Right forelimb (tissue), 1 donor: ENCODE measurements at places on chromosomes 7 and 10.

DNA sequence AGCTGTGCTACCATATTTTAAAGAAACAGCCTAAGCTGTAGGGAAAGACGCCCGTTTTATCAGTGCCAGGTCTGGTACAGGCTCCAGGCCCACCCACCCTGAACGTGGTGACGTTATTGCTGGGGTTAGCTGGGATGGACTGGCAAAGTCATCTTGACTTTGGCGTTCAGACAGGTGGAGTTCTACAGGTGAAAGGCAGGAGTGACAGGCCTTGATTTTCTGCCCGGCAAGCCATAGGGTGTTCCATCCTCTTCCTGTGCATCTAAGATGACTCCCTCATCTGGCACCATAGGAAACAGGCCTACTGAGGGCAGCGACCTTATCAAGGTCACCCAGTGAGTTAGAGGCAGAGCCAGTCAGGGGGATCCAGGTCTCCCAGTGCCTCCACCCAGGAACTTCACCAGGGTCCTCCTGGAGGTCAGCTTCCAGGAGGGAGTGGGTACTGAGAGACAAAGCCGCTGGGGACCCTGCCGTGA, 41.6 kb downstream of the HK1 start:
- no peak for DNase-seq

GRCh38 chr10:28285816-28286215, 17.0 kb downstream of the MPP7 start:
- DNase-seq: no peak

GRCh38 chr7:491292-491957, 28.2 kb downstream of the PDGFA start:
- DNase-seq: no peak

- DNase-seq: no peak
These were observed 680.5 kb downstream of the PARD3 start for GRCh38 chr10:34134602-34135001.

DNA sequence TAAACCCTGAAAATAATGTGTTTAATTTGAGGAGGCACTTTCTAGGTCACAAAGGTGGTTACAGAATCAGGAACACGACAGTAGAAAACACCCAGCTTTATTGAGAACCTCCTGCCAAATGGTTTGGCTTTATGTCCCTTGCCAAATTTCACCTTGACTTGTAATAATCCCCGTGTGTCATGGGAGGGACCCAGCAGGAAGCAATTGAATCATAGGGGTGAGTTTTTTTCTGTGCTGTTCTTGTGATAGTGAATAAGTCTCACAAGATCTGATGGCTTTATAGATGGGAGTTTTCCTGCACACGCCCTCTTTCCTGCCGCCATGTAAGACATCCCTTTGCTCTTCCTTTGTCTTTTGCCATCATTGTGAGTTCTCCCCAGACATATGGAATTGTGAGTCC, 193.8 kb upstream of the KLF6 start:
- no peak for DNase-seq

GRCh38 chr7:98753989-98754479, 115.8 kb downstream of the TMEM130 start:
- no peak for DNase-seq

- peak; percentile 53 for DNase-seq
These were observed 178.7 kb downstream of the TNS3 start for GRCh38 chr7:47402941-47403866.

- no peak for DNase-seq
These were observed 149.9 kb downstream of the CRPPA start for GRCh38 chr7:16271355-16271915.

- no peak for DNase-seq
These were observed 18.4 kb downstream of the IFT22 start for GRCh38 chr7:101303102-101303701.

GRCh38 chr10:31929261-31930022, 811 bp upstream of the ARHGAP12 start:
- DNase-seq: peak; percentile 81

DNA sequence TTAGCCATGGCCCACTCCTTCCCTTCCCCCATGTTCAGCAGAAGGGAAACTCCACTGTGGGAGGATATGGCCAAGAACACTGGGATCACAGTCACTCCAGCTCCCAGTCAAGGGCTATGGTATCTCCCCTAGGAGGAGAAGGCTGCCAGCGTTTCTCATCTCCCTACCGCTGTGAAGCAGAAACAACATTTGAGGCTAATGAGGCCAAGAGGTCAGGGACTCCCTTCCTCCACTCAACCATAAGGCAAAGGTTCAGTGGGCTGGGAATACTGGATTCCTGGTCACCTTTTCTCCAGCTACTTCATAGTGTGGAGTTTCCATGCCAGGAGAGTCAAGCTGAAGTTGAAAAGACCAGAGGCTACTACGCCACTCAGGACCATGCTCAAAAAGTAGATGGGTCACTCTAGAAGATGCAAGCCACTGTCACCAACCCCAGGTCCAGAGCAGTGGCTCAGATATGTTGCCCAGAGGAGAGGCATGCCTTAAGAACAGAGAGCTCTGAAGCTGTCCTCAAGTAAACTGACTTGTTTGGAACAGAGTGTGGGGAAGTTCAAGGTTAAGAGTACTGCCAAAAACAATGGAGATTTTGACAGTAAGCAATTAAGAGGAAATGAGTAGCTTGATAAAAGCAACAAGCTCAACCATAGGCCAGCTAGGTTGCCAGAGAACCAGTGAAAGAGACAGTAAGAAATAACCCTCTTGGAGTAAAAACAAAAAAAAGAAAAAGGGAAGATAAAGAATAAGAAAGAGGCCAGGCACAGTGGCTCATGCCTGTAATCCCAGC, 3.8 kb upstream of the TMEM140 start:
- no peak for DNase-seq

GRCh38 chr7:147775516-147776284, 814.9 kb upstream of the C7orf33 start:
- no peak for DNase-seq

- no peak for DNase-seq
These were observed 58.8 kb downstream of the PARP12 start for GRCh38 chr7:140003913-140004382.

- DNase-seq: no peak
These were observed 547.8 kb downstream of the SORCS3 start for GRCh38 chr10:105188737-105189462.

DNA sequence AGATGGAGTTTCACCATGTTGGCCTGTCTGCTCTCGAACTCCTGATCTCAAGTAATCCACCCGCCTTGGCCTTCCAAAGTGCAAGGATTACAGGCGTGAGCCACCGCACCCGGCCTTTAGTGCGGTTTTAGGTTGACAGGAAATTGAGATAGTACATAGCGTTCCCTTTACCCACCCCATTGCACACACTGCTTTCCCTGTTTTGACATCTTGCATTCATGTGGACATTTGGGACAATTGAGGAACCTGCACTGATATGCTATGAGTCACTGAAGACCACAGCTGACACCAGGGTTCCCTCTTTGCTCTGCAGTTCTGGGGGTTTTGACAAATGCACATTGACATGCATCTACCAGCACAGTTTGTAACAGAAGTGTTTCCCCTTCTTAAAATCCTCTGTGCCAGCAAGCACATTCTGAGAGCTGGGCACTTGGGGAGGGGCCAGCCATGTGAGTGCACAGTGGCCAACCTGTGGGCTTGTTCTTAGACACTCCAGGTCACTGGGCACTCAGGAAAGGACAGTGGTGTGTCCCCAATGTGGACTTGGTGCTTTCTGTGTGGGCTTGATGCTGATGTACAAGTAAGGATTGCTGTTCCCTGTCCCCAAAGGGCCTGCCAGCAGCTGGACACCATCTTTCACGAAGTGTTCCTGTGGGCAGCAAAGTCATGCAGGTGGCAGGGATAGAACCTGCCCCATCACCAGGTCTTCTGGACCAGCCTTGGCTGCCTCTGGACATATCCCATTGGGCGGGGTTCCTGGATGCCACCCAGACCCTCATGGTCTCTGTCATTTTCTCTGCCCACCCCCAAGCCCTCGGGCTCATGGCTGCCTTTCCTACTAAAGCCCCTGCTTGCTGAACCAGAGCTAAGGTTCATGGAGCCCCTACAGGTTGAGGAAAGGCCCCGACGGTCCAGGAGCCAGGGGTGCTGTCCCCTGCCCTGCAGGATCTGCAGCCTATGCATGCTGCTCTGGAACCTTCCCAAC, 579.8 kb downstream of the GLRX3 start:
- no peak for DNase-seq

GRCh38 chr10:93096901-93097300, 23.2 kb downstream of the CYP26A1 start:
- no peak for DNase-seq

DNA sequence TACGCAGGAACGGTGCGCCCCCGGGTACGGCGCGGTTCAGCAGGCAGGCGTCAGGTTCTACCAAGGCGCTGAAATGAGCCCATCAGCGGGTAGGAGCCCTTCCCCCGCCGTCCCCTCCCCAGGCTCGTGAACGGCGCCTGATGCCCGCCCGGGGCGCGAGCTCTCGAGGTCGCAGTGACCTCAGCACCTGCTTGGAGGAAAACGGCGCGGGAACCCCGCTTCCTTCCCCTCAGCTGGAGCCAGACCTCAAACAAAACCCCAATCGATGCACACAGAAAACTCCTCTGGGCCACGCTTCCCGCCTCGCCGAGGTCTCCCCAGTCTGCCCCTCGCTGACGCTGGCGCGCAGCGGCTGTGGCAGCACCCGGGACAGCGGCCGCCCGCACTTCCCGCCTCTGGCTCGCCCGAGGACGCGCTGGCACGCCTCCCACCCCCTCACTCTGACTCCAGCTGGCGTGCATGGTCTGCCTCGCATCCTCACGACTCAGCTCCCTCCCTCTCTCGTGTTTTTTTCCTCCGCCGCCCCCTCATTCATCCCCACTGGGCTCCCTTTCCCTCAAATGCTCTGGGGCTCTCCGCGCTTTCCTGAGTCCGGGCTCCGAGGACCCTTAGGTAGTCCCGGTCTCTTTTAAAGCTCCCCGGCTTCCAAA, 514 bp upstream of the GAD2 start:
- DNase-seq: peak; percentile 79

- DNase-seq: no peak
These were observed 103.8 kb upstream of the AHR start for GRCh38 chr7:17194656-17195055.

DNA sequence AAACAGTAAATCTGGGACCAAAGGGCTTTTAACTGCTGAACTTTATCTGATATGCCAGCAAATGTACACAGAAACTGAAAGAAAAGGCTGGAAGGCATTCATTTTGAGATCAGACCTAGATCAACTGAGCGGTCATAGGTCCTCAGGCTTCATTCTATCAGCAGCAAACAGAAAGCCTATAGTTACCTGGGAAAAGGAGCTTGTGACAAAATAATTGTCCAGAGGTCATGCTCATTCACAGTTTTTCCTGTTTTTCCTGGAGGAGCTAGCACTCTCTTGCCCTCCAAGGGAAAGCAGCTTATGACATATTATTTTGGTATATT, 320.2 kb downstream of the AHR start:
- DNase-seq: no peak

GRCh38 chr10:94411304-94411703, 9.0 kb downstream of the TBC1D12 start:
- no peak for DNase-seq

- no peak for DNase-seq
These were observed 745 bp upstream of the ORAI2 start for GRCh38 chr7:102432442-102433218.

DNA sequence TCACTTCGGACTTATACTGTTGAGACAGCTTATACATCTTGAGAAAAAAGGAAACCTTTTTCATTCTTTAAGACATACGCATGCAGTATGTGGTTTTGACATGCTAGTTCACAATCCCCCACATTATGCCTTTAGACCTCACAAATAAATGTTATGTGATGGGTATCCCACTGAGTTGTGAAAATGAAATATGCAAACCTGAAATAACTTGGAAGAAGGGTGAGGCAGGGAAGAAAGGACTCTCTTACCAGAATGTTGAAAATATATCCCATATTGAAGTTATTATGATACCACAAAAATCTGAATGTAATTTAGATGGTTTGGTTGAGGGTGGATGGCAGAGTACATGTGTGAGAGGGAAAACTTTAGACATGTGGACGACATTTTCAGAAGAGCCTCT, 379.8 kb downstream of the BBS9 start:
- no peak for DNase-seq

DNA sequence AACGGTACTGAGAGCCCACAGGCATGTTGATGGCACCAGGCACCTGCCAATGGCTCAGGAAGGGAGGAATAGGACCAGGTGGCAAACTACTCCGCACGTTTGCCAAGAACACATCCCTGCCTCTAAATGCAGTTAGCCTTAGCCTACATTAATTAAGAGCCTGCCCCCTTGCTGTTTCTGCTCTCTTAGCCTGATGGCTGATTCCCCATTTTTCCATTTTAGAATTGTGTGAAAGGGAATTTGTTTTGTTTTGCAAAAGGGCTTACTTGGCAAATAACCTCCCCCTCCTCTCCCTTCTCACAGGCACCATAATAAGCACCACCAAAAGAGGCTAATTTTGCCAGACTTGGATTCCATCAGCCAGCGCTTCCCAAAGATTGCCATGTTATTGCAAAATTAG, 1203.2 kb downstream of the SORCS3 start:
- DNase-seq: no peak

- DNase-seq: no peak
These were observed 23.3 kb downstream of the CALML3 start for GRCh38 chr10:5547931-5548660.

DNA sequence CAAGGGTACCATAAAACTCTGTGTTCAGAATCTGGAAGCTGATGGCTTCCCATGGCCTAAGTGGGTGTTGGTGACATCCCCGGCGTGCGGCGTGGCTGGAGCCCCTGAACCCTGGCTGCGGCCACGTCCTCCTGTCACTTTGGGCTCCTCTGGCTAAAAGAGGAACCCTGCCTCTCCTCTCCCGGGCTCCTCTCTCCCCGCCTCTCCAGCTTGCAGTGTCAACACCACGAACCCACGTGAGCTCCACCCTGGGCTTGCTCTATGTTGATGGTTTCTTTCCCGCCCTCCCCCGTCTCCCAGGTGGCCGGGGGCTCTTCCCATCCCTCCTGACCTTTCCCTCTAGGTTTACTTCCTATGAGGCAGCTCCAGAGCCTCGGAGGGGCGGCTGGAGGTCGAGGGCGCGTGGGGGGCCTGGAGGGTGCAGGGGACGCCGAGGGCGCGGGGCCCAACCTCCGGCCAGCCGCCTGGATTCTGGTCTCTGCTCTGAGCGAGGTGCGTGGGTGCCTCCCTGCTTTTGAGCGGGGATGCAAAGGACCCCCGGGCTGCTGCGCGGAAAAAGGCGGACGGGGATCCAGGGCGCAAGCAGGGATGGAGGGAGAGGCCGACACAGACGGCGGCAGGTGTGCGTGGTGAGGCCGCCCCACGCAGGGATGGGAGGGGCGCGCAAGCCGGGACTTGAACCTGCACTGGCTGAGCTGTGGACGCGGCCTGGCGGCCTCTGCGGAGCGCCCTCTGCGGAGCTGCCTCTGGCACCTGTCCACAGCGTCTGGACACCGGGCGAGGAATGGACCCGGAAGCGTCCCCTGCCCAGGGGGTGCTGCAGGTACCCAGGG, 115.5 kb upstream of the DIP2C start:
- no peak for DNase-seq

DNA sequence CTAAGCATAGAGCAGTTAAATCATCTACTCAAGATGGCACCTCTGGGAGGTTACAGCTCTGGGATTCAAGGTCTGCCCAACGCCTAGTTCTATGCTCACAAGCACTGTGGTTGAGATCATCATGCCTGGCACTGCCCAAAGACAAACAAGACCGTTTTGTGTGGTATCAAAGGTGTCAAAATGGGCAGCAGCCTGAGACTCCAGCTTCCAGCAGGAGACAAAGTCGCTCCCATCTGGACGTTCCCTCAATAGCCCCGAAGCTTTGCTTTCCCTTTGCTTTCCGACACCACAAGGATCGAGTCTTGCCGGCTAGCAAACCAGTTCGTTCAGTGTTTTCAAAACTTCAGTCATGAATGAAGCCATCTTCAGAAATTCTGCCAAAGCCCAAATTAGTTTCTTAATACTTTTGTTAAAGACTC, 5.1 kb downstream of the HABP2 start:
- no peak for DNase-seq

- DNase-seq: no peak
These were observed 95.0 kb downstream of the CALD1 start for GRCh38 chr7:134874407-134874806.
